Fibroblast of lung (primary cell): ENCODE measurements at places on chromosomes 7 and 10. TPM values are rescaled to one million over a fixed set of nuclear protein-coding genes. Genes with fewer than 3 reads are reported as not detected.
A peak's percentile ranks its signal among the peaks of the same experiment; 100 is the strongest.

DNA sequence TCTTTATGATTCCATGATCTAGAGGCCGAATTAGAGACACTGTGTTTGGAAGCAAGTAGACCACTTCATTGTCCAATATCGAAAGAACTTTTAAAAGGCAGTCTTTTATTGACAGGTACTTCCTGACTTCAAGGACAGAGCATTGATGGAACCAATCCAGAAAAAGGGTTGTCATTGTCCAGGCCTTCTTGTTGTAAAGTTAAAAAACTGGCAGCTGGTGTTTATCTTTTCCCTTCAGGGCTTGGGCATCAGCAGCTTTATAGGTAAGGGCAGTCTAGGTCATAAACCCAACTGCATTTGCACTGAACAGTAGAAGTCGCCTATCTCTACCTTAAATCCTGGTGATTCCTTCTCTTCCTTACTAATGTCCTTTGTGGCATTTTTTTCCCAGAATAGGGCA, 95.6 kb downstream of the ST7 start:
- DNase-seq, result no peak
- no peaks in the 10 kb centered on the region for H3K27me3 ChIP-seq
- no peaks in the 10 kb centered on the region for H3K4me1 ChIP-seq
- no peak overlapping the region for H3K27ac ChIP-seq
- H3K4me3 ChIP-seq, result no peak overlapping the region

- DNase-seq, result peak; percentile 25
- no peak overlapping the region for H3K27ac ChIP-seq
- no peaks in the 10 kb centered on the region for H3K36me3 ChIP-seq
- no peaks in the 10 kb centered on the region for H3K27me3 ChIP-seq
- H3K4me1 ChIP-seq, result no peaks in the 10 kb centered on the region
Measured at GRCh38 chr10:132892004-132892403, 50.4 kb downstream of the CFAP46 start.

Gene SPDYE8
- total RNA-seq, result not detected in 2 replicates

GRCh38 chr7:142957723-142958122, 4.4 kb downstream of the KEL start:
- H3K27ac ChIP-seq, result no peak overlapping the region
- no peak overlapping the region for H3K4me3 ChIP-seq
- H3K4me1 ChIP-seq, result no peaks in the 10 kb centered on the region
